ENCODE measurements at places on chromosomes 1 and 21. TPM values are rescaled to one million over a fixed set of nuclear protein-coding genes. Genes with fewer than 3 reads are reported as not detected.

FALEC gene
- polyA plus RNA-seq = not detected

RNF11 gene
- polyA plus RNA-seq = 210 TPM

LAMC2 gene
- polyA plus RNA-seq = 1.2 TPM

CIART gene
- polyA plus RNA-seq = 7.3 TPM

EXO1 gene
- polyA plus RNA-seq = 0.32 TPM

RGS8 gene
- polyA plus RNA-seq = 8.3 TPM

SLC30A1 gene
- polyA plus RNA-seq = 6.5 TPM

ATP1A2 gene
- polyA plus RNA-seq = 0.12 TPM

TDRD5 gene
- not detected for polyA plus RNA-seq

C8B gene
- polyA plus RNA-seq = not detected

MROH9 gene
- polyA plus RNA-seq = not detected

SPRR1A gene
- polyA plus RNA-seq = not detected

GUCA2A gene
- polyA plus RNA-seq = not detected

NCF2 gene
- polyA plus RNA-seq = not detected

SPRR2F gene
- polyA plus RNA-seq = not detected

SPATA45 gene
- not detected for polyA plus RNA-seq

ZFP69B gene
- 18.2 TPM for polyA plus RNA-seq

ADAM30 gene
- not detected for polyA plus RNA-seq

SLC44A3 gene
- polyA plus RNA-seq = 0.28 TPM

KRTAP26-1 gene
- polyA plus RNA-seq = not detected

DAB1 gene
- polyA plus RNA-seq = 11.4 TPM

NCDN gene
- 73.5 TPM for polyA plus RNA-seq

ELOVL1 gene
- polyA plus RNA-seq = 11.9 TPM

HEYL gene
- polyA plus RNA-seq = not detected

CD1B gene
- polyA plus RNA-seq = not detected

SHE gene
- not detected for polyA plus RNA-seq

KRTAP20-3 gene
- polyA plus RNA-seq = not detected

LIN28A gene
- polyA plus RNA-seq = 1.0 TPM

HUNK gene
- 9.3 TPM for polyA plus RNA-seq

EDN2 gene
- not detected for polyA plus RNA-seq

LYPD8 gene
- polyA plus RNA-seq = not detected

C1QA gene
- not detected for polyA plus RNA-seq

FCMR gene
- polyA plus RNA-seq = not detected
